ENCODE measurements at places on chromosomes 2 and 18. TPM values are rescaled to one million over a fixed set of nuclear protein-coding genes. Genes with fewer than 3 reads are reported as not detected.

GRCh38 chr2:36789181-36789804 is 92.8 kb downstream of the VIT start:
- no peak for DNase-seq

- DNase-seq = no peak
Observed at GRCh38 chr18:11953113-11953512, 28.2 kb upstream of the IMPA2 start.

Gene UGT1A10
- total RNA-seq = 0.33 TPM

Gene DTNA
- 0.22 TPM for total RNA-seq

Gene DLX1
- total RNA-seq = 5.7 TPM

Gene VAMP5
- 8.3 TPM for total RNA-seq

Gene RNF125
- total RNA-seq = 0.05 TPM

- no peak for DNase-seq
Observed at GRCh38 chr2:29804671-29805070, 116.7 kb downstream of the ALK start.

- no peak for DNase-seq
Observed at GRCh38 chr2:54524226-54524991, 68.3 kb downstream of the SPTBN1 start.

- no peak for DNase-seq
Observed at GRCh38 chr2:101854877-101855276, 136.9 kb upstream of the IL1R2 start.

GRCh38 chr2:174054926-174055325 is 89.8 kb upstream of the SP3 start:
- no peak for DNase-seq

GRCh38 chr18:23377669-23378301 is 75.3 kb upstream of the RIOK3 start:
- DNase-seq = peak; percentile 17

Gene TUBA3D
- total RNA-seq = not detected

DNA sequence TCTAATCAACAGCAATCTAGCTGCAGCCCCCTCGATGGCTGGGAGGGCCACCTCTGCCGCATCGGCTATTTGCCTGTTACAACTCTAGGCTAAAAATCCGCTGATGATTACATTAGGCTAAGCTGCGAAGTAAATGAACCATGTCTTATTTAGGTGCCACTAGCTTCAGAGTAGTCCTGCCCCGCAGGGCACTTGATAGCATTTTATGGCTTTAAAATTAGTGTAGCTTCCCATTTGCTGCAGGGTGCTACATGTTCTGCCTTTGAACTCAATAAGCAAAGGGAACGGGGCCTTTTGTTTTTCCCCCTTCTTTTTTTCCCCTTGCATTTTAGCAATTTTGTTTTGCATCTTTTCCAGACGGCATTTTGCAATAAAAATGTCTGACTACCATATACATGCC is 270.2 kb downstream of the GBX2 start:
- no peak for DNase-seq

DNA sequence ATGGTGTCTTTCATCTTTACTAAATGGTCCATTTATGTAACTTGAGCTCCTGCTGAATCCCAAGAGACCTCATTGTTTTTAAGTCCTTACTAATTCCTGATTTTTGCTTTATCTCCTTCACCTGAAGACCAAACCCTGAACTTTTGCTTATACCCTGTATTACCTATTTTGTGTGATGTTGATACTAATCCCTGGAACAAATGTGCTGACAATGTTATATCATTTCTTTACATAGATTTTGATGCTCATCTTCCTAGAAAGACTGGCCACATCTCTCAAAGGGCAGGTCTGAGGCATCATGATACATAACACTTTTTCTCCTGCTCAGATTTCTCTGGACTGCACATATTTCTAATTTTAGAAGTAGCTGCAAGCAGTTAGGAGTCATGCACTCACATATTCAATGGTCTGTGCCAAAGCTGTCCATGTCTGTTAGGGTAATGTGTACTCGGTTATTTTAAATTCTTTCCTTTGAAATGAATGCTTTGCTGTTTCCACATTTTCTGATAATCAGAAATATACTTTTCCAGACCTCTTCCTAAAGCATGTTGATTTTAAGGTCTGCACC is 427.9 kb upstream of the HNRNPA3 start:
- no peak for DNase-seq

DNA sequence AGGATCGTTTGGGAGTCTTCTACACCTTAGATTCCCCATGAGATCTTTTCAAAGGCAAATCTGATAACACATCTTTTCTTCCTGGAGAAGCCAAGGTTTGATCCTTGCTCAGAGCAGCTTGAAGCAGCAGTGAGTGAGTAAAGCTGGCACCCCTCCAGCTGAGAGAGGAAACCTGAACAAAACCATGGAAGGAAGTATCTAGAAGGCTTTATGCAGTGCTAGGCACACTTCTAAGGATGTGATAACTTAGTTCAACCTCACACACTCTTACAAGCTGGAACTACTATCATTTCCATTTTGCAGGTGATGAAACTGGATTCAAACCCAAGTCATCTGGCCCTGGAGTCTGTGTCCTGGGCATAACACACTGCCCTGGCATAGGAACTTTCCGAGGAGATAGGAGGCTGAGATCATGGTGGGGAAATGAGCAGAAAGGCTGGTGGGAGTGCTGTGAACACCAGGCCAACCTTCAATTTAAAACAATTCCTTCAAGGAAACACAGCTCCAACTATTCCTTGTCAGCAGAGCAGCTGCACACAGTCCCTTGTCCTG is 71.2 kb downstream of the CTAGE1 start:
- DNase-seq = peak; percentile 74

- peak; percentile 36 for DNase-seq
Observed at GRCh38 chr2:36357847-36358659, 2.5 kb downstream of the CRIM1 start.

- DNase-seq = peak; percentile 82
Observed at GRCh38 chr18:62881509-62882016, 166.2 kb downstream of the PHLPP1 start.

Gene DLGAP1
- 3.7 TPM for total RNA-seq

DNA sequence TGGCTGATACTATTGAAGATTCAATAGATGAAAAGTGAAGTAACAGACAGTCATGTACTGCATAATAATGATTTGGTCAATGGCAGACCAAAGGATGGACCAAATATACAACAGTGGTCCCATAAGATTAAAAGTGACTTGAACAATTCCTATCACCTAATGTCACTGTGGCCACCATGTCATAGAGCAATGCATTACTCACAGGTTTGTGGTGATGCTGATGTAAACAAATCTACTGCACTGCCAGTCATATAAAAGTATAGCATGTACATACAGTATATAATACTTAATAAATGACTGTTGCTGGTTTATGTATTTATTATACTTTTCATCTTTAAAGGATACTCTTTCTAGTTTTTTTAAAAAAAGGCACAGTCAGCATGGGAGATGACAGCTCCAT is 99.9 kb downstream of the USP34 start:
- no peak for DNase-seq

DNA sequence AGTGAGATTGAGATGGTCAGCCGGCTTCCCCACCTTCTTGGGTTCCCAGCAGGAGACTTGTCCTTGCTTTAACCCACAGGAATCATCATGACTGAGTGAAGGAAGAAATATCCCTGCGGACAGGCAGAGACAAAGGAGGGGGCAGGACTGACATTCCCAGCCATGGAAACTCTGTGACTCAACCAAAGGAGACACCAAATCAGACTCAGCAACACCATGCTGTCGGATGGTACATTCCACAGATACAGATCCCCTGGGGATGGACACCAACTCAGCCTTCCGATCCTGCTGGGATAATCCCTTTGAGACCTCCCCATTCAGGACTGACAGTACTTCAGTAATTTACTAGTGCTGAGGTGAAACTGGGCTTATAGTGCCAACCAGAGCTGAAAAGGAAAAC is 518.3 kb downstream of the XIRP2 start:
- DNase-seq = no peak

- no peak for DNase-seq
Observed at GRCh38 chr2:171173087-171173486, 12.4 kb upstream of the TLK1 start.

Gene CXCR4
- total RNA-seq = not detected

- no peak for DNase-seq
Observed at GRCh38 chr2:128405467-128405900, 86.8 kb upstream of the HS6ST1 start.

Gene SIGLEC15
- not detected for total RNA-seq

DNA sequence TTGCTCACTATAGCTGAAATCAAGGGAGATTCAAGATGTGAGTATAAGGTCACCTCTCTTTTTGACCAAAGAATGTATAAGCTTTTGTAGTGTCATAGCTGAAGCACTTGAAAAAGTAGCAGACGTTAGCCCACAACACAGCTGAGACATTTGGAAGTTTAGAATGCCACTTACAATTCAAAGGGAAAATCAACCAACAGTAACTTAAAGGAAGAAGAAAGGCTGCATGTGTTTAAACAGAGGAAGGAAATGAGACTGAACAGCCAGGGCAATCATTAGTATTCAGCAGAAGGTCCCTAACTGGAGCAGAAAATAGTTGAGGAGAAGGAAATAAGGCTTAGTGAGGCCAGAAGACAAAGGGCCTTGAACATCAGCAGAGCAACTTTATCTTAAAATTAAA is 23.5 kb upstream of the SCG2 start:
- no peak for DNase-seq

GRCh38 chr2:230665263-230665691 is 47.4 kb upstream of the CAB39 start:
- DNase-seq = no peak

DNA sequence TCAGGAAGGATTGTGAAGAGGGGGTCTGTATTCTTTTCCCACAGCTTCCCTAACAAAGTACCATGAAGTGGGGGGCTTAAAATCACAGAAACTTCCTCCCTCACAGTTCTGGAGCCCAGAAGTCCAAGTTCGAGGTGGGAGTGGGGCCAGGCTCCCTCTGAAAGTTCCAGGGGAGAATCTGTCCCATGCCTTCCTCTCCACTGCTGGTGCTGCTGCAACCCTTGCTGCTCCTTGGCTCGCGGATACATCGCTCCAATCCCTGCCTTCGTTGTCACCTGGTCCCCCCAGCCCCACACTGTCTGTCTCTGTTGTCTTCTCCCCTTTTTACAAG is 134.1 kb downstream of the DDX1 start:
- DNase-seq = no peak

DNA sequence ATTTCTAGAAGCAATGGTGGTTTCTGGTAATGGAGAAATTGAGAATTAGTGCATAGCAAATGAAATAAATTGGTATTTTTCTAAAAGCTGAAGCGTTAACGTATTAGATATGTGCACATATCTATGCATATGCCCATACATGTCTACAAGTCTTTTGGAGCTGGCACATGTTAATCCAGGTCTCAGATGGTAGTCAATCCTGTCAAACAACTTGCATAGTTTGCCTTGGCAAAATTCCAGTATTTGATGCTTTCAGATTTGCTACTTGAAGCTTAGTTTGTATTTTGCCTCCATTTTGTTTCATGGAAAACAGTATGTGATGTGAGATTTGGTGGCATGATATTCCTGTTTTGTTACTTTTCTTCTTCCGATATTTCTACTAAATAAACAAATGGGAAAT is 304.6 kb downstream of the PARD3B start:
- DNase-seq = no peak

Gene RIT2
- not detected for total RNA-seq

Gene LCT
- not detected for total RNA-seq

DNA sequence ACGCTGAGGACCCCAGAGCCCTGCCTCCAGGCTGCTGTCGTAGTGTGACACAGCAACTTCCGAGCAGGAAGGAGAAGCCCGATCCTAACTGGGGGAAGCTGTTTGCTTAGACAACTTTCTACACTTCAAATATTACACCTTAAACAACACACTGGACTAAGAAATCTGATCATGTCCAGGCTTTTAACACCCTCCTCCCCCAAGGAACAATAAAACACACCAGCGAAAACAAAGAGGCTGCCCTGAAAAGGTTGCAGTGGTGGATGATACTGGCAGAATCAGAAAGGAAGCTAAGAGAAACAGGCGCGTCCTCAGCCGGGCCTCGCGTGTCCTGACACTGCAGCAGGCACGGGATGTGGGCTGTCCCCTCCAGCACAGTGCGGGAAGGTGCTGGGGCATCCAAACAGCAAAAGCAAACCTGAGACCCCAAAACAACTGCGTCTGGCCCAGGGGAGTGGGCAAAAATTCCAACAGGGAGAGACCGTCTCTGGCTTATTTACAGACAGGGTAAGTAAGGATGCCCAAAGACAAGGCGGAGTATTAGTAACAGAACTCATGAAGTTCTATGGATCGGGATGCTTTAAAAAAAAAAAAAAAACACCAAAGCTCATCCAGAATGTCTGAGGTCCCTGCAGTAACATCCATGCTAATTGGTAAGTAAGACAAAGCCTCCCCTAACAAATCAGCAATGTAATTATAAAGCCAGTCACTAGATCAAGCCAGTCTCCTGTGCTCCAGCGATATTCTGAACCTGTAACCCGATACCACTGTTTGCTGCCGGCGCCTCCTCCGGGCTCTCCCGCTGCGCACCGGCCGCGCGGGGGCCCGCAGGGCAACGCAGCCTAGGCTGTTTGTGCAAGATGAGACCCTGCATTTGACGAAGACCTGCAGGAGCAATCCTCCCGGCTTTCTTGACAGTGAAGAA is 9.0 kb downstream of the SERTAD2 start:
- peak; percentile 72 for DNase-seq

Gene SFTPB
- total RNA-seq = 0.16 TPM

GRCh38 chr18:69528435-69528834 is 127.7 kb downstream of the DOK6 start:
- no peak for DNase-seq

DNA sequence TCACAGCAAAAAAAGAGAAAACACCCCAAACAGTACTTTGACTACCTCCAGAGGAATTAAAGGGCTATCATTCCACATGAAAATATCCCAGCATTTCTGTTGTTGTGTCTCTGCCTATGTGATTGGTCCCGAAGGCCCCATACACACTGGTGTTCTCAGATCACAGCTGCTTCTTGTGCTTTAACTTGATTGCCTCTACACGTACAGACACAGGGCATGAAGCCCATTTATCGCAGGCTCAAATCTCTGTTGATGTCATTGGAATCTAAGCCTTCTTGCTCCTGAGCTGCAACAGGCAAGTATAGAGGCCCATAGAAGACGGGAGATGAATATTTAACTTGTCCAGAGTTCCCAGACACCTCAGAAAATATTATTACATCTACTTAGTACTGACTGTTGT is 405.2 kb downstream of the NCKAP5 start:
- no peak for DNase-seq

DNA sequence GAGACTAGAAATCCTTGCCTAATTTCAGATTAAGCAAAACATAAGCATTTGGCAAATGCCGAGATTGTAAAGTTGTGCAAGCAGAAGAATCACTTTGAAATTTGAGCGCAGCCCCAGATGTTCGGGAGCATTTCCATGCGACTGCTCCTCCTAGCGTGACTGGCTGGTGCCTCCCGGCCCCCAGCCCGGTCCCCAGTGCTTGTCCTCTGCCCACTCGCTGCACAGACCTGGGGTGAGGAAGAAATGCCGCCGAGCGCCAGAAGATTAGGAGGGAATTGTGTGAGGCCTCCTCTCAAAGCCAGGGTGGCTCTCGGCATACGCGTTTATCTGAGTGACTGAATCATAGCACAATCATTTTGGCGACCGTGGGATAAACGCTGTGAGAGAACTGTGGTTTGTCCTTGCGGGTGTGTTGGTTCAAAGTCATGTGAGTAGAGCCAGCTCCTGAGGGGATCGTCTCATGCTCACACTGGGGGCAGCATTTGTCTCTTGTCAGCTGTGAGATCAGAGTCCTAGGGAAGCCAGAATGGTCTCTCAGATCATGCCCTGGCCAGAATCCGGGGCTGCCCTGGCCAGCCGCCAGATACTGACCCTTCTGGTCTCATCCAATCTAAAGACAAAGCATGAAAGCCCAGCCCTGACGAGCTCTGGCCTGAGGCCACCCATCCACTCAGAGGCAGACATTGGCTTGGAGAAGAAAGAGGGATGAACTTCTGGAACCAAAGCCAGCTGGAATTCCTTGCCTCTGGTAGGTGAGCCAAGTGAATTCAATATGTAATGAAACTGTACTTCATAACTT is 189.3 kb downstream of the SH3RF3 start:
- peak; percentile 96 for DNase-seq
